ENCODE measurements at places on chromosomes 2 and 18.
A peak's percentile ranks its signal among the peaks of the same experiment; 100 is the strongest.

DNA sequence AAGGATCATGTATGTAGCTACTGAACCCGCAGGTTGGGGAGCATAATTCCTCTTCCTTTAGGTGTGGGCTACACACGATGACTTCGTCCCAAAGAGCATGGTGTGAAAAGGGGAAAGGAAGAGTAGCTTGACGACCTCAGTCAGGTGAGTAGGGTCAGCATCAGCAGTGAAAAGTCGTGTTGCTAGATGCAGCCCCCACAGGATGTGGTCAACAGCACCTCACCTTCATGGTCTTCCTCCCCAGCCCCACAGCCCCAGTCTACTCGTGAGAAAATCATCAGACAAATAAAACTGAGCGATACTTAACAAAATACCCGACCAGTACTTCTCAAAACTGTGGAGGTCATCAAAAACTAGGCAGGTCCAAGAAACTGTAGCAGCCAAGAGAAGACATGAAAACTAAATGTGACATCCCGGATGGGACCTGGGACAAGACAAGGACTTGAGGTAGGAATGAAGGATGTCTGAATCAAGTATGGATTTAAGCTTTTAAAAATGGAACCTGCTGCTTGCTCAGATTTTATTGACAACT is 77.5 kb upstream of the NFATC1 start:
- no peak for DNase-seq

DNA sequence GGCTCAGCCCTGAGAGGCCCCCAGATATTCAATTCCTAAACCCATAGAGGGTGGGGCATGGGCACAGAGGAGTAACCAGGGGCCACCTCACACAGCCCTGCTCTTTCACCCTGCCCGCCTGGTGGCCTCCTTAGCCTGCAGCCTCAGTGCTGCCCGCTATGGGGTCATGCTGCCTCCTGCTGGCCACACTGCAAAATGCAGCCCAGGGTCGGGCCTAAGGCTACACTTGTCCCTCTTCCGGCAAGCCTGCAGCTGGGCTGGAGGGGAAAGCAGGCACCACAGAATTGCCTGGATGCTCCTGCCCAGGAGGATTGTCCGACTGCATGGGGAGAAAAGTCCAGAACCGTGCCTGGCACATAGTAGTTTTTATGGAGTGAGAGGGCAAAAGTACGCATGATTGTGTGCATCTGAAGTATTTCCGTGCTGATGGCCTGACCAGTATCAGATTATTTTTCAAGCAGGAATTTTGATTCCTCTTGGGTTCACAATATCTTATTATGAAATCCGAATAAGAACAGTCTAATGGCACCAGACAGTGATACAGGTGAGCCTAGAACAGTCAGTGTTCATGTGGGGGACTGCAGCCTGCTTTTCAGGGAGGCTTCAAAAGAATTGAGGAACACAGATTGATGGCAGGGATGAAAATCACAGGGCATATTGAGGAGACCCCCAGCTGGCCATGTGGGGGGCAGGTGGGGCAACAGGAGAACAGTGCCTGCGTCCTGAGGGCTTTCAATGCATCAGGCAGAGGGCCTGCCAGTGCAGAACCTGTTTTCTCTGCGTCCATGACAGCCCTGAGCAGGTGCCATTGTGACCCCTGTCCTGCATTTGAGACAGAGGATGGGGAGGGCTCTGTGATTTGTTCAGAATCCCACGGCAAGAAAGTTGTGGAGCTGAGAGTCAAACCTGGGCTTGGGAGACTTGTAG is 51.2 kb upstream of the ALPP start:
- DNase-seq = peak; percentile 93

DNA sequence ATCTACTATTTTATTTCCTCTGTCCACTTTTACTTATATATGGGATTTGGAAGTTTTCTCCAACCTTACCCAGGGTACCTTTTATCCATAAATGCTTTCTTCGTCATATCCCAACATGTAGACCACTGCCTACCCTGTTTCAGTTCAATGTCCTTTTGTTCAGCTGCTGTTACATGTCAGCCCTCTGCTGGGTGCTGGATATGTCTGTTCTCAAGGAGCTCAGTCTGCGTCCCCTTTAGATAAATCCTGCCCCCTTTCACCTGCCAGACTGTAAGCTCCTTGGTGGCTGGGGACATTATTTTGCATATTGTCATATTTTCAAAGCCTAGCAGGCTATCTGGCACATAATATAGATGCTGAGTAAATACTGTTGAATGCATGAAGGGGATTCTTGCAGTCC is 53.2 kb downstream of the NEMP2 start:
- DNase-seq = no peak

DNA sequence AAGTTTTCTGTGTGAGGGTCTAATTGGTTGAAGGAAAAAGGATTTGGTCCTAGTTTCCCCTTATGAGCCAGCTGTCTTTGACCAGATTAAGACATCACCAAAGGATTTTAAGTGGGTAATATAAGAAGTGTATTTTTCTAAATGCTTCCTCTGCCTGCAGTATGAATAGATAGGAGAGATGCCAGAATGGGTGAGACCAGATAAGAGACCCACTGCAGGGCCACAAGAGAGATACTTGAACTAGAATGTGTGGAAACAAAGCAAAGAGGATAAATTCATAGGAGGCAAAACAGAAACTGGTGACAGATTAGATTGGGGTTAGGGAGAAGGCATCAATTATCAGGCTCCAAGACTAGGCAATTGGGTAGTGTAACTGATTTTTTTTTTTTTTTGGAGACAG is 1.1 kb upstream of the HDHD2 start:
- no peak for DNase-seq

GRCh38 chr2:28678175-28678855 is 73.3 kb upstream of the PPP1CB start:
- no peak for DNase-seq

DNA sequence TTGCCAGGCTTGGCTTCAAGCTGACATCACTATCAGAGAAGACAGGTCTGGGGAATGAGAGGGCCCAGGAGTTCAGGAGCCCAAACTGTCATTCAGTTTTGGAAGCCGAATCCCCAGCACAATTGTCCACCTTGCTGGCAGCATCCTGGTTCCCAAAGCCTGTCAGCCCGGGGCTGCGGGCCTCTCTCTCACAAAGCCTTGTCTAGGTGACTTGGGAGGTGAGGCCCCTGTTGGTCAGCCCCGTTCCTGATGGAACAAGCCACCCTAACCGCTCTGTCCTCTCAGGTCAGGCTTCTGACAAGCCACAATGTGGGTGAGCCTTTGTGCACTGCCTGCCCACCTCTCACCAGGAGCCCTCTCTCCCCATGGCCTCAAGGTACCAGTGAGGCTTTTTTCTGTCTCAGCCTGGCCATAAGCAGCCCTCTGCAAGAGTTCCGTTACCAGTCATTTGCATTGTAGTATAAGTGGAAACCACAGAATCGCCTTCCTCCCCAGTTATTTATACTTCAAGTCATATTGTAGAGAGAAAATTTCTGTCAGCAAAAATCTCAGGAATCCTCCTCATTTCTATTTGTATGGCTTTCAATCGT is 100.6 kb downstream of the MSH2 start:
- no peak for DNase-seq

DNA sequence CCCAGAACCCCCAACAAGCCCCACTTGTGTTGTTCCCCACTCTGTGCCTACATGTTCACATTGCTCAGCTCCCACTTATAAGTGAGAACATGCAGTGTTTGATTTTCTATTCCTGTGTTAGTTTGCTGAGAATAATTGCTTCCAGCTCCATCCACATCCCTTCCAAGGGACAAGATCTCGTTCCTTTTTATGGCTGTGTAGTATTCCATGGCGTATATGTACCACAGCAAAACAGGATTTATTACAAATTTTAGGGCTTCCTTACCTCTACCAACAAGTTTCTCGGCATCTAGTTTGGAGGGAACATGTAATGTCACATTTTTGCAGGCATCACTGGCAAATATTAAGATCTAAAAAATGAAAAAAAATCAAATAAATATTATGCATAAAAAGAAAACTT is 8.9 kb downstream of the DSC2 start:
- no peak for DNase-seq

- DNase-seq = no peak
Measured at GRCh38 chr18:1425679-1426078, 521.0 kb downstream of the ADCYAP1 start.

DNA sequence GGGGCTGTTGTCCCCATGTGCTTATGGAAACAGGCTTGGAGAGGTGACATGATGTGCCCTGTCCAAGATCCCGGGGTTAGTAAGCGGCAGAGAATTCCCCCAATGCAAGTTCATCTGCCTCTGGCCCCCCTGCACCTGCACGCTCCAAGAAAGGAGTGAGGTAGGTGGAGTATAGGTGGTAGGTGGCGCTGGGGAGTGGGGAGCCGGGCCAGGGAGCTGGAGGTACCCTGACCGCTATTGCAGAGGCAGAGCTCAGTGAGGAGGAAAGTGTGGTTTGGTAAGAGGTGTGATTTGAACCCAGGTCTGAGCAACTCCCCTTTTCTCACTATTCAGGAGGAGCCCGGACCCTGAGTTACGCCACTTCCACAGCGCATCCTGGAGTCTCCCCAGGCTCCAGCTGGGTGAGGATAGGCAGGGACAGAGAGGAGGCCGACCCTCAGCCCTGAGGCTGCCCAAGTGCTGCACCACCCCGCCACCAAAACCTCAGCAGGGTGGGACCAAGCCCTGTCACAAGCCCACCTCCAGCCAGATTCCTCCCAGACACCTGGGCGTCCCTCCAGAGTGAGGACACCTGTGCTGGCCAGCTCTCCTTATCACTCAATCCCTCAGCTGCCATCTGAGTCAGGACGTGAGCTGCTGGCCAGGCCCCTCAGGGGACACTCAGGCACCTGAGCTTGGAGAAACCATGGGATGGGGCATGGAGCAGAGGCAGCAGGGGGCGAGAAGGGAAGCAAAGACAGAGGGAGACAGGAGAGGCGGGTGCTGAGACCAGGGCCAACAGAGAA is 5.6 kb downstream of the HAAO start:
- no peak for DNase-seq

- DNase-seq = no peak
Measured at GRCh38 chr2:25586726-25587144, 86.6 kb downstream of the DTNB start.

- DNase-seq = no peak
Measured at GRCh38 chr2:123999681-124000080, 25.4 kb upstream of the CNTNAP5 start.

GRCh38 chr2:74481961-74482800 is 617 bp downstream of the CCDC142 start:
- DNase-seq = no peak

DNA sequence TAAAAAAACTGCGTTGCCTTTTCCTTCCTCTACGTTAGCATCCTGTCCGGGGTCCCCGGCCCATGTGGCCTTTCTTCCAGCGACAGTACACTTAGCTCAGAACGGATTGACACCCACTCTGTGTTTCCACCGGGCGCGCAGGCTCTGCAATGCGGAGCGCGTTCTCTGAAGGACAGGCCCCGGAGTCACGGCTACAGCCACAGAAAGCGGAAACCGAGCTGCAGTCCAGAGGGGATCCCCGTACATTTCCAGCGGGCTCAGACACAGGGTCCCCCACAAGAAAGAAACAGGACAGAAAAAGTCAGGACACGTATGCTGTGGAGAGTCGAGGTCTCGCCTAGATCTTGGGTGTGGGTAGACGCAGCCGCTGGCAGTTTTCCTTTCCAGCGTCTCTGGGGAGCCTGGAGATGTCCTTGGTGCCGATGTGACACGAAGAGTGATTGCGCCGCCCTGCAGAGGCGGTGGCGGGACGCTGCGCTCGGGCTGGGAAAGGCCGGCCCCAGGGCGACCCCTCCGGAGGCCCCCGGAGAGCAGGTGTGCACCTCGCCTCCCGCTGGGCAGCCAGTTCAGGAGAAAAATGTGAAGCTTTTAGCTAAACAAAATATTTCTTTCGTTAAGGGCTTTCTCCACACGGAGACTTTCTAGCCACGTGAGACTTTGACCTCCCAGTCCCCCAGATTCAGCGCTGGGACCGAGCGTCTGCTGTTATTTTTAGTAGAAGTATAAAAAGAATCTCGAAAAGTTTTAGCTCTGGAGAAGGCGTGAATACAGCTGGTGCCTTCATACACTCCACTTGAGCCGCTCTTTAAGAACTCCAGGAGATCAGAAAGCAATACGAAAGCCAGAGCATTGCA is 1.3 kb upstream of the ACKR3 start:
- DNase-seq = peak; percentile 71

DNA sequence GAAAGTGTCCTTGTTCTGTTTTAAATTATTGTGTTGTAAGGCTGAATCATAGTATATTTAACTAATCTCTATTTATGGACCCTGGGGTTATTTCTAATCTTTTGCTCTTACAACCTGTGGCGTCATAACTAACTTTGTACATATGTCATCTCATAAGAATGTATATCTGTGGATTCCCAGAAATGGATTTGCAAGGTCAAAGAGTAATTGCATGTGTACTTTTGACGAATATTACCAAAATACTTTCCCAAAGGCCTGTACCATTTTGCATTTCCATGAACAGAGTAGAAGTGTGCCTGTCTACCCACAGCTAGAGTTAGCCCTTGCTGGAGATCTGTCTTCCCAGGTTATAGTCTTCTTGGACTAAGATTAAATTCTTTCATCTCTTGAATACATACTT is 42.8 kb downstream of the SEMA4F start:
- DNase-seq = no peak

DNA sequence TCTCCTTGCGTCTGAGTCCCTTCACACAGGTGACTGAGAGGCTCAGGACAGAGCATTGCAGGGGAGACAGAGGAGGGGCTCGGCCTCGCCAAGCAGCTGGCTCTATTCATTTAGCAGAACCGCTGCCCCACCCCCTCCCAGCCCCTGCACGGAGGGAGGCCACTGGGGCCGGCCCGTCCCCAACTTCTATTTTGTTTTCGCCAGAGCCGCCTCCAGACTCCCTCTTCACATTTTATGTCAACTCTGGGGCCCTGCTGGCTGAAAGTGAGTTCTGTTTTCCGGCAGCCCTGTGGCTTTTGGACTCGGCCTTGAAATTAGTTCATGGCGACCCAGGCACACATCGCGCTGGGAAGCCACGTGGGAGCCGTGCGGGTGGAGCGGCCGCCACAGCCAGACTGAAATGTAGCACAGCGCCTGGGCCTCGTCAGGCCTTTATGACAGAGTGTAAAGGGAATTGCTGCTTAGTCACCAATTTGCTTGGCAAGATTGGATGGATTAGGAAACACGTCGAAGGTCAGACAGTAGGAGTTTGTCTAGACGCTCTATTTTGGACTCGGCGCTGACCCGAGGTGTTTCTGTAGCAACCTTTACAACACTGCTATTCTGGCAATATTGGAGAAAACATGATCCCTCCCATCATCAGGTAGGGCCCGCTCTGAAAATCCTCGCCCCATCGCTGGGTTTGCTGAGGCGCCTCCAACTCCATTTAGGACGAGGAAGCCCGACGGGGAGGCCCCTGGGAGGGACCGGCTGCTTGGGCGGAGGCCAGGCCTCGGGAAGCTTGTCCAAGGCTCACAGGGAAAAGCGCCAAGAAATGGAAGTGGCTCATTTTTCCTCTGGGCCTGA is 90.7 kb upstream of the CTDP1 start:
- no peak for DNase-seq

DNA sequence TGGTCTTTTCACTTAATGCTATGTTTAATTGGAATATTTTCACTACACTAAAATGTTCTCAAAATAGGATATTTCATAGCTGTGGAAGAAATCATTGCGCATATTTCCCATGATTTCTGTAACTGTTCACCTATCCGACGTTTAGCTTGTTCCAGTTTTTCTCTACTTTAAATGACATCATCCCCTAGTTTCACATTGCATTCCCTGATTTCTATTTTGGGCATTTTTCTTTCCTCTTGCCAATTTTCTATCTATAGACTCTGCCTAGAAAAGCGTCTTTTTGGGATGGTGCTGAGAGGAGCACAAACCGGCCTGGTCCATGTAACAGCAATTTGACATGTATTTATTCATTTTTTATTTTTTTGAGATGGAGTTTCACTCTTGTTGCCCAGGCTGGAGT is 163.4 kb downstream of the SH3RF3 start:
- no peak for DNase-seq

All from activated T-cell treated with anti-CD3 and anti-CD28 coated beads, Interleukin-2, amount 50 U/mL, for 24 hours (primary cell).